ENCODE measurements at places on chromosomes 4 and X. TPM values are rescaled to one million over a fixed set of nuclear protein-coding genes. Genes with fewer than 3 reads are reported as not detected.

- DNase-seq: no peak
These were observed 403.6 kb downstream of the PDGFC start for GRCh38 chr4:156568041-156568440.

Gene TRPC5OS
- not detected for total RNA-seq

GRCh38 chr4:94566420-94566819, 114.7 kb downstream of the PDLIM5 start:
- DNase-seq: no peak

DNA sequence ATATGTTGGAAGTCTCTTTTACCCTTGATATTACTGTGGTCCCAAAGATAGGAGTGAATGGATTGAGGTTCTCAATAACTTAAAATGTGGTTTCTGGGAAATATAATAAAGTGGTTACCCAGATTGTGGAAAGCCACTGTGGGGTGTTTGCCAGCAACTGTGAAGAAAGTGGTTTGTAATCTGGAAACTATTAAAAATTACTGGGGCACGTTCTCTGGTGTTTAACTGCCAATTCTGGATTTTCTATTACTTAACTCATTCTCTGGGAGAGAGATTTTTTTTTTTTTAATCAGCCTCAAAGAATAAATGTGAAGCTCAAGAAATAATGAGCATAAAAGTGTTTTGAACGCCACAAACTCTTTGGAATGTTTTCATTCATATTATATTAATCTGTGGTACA, 4.9 kb upstream of the CXCL6 start:
- DNase-seq: no peak

Gene FAM13A
- total RNA-seq: 2.4 TPM

DNA sequence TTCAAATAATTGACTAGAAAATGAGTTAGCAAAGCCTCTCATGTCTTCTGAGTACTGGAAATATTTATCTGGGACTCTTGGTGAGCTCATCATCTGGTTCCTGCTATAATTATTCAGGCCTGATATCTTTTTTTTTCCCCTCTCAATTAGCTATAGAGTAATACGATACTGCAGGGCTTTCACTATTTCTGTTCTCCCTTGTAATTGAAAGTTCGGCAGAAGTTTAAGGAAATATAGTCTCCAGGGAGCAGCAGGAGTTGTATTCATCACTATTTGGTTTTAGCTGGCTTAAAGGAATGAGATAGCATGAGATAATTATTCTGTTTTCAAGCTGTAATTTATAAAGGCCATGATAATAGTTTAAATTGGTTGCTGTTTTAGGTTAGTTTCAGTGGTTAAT, 378.6 kb upstream of the EPHA5 start:
- DNase-seq: no peak

GRCh38 chrX:5640071-5640470, 588.6 kb downstream of the NLGN4X start:
- DNase-seq: no peak

Gene PROM1
- total RNA-seq: 0.56 TPM

Gene CCDC120
- 3.7 TPM for total RNA-seq

DNA sequence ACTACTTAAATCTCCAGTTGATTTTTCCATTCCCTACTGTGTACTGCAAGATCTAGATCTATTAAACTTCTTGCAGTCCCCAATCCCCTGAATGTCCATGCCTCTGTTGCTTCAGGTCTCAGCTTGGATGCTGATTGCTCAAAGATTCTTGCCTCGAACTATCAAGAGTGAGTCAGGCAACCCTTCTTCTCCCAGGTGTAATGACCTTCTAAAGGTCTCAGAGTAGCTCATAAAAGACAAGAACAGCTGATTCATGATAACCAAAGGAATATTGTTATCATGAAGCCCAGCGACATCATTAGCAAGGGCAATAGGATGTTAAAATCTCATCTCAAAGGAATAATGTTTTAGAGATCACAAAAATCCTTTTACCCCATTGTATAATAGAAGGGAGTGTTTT, 6.8 kb upstream of the FABP2 start:
- no peak for DNase-seq

Gene PPP4R3C
- not detected for total RNA-seq

- no peak for DNase-seq
These were observed 164.1 kb downstream of the PPP3CA start for GRCh38 chr4:101183221-101183620.

DNA sequence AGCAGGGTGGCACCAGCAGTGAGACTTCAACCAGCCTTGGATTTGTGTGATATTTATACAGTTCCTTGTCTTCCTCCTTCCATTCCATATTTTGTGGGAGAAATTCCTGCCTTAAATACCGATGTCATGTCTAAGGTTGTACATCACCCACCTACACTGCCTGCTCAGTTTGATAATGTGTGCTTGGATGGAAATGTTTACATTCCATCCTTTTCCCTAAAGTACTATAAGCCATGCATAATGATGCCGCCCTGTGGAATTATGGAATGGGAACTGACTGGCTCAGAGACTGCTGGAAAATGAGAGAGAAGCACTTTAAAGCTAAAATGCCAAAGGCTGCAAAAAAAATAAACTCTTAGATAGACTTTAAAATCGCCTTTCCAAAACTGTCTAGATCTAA, 11.3 kb upstream of the GLUD2 start:
- no peak for DNase-seq

DNA sequence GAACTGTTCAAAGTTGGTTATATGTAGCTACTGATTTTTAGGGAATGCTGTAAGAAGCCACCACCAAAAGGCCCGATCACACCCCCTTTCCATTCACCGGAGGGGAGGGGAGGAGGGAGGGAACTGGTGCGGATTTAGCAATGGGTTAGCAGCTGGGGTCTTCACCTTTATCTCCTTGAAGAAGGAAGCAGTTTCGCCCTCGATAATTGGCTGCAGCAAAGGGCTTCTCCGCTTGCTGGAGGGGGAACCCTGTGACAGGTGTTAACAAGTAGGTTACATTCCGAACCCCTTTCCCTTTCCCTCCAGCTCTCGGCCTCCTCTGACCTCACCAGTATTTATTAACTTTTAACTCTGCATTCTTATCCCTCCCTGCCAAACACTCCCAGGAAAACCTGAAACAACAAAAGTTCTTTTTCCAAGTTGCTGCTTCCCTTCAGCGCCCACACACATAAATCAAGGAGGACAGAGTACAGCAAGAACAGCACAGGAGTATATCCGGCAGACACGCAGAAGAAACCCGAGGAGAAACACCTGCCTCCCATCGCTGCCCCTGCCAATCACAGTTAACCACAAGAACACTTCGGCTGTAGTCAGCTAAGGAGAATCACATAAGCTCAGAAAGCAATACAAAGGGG, 39.8 kb upstream of the NAP1L5 start:
- peak; percentile 20 for DNase-seq

GRCh38 chrX:13791559-13791958, 25.3 kb downstream of the GPM6B start:
- no peak for DNase-seq

Gene PSAPL1
- total RNA-seq: not detected

DNA sequence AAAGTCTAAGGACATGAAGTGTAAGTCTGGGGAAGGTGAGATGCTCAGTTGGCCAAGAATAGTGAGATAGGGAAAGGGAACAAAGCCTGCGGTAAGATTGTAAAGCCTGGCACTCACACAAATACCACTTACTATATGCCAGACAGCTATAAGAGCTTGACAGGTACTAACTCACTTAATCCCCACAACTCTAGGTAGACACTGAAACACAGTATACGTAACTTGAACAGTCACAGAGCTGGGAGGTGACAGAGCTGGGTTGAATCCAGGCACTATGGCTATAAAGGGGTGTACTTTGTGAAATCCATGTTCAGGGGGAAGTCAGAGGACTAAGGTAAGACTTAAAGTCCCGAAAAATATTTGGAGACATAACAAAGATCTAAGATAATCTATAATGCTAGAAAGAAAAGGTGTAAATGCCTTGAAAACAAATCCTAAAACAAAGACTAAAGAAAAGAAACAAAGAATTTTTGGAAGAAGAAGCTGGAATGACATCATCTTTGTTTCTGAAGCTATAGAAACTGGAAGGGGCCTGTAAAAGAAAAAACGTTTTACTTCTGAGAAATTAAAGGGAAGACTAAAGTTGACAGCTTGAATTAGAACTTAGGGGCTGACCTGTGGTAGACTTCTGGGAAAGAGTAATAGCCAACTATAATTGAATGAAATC, 172.5 kb downstream of the PPP3CA start:
- no peak for DNase-seq

DNA sequence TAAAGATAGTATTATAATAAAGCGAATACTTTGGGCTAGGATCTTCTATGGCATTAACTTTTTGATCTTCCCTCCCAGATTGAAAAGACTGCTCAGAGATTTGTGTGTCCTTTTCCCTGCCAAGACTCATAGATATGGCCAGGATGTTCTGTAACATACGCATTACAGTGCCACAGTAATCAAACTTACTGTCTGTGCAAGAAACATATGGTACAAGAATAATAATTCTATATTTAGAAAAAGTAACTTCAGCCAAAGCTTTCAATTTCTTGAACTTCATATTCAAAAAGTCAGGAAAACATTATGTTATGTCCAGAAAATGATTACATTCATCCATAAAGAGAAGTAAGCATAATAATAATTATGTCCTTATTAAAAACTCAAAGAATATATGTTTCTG, 100.9 kb upstream of the GUCY1A1 start:
- no peak for DNase-seq

Gene CNOT6L
- 85.1 TPM for total RNA-seq

DNA sequence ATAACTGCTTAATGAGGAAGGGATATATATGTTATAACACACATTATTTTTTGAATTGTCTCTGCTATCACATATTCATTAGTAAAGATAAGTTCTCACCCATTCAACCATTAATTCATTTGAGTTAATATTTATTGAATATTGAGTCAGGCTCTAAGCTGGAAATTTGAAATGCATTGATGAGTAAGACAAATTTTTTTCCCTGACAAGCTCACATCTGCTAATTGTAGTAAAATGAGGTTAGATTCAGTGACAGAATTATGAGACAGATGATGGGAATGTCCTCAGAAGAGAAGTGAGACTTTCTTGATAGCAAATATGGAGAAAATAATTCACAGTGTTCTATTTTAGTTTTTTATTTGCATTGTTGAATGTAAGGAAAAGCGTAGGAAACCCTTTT, 194.3 kb downstream of the SLC4A4 start:
- DNase-seq: no peak

DNA sequence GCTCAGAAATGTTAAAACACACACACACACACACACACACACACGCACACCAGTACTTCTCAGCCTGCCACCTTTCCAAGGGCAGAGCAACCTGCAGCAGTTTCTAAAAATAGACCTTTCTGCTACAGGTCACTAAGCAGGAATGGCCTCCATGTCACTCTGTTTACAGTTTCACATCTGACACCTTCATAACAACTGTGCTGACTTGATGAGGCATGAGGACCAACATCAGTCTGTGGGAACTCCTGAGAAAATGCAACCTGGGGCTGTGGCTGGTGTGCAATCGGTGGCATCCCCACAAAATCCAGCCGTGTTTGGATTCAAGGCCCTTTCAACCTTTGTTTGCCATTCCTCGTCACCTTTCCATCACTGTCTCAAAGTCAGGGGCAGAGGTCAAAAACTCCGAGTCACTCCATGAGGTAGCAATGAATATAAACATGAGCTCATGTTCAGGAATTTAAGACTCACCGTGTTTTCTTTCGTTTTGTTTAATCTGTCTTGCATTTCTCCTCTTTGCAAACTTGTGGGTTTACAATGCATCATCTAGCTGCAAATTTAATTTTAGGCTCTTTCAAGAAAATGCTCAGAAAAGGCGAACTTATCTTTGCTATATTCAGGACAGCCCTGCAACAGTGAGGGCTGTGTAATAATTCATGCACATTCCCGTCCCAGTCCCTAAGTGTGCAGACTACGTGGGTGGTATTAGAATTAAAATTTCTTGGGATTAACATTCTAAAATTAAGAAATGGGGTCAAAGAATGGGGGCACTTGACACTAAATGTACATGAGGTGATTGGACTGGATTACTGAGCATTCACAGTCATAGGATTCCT, 135.3 kb downstream of the SHROOM3 start:
- DNase-seq: no peak

Gene ZFP42
- total RNA-seq: not detected
